ENCODE measurements at places on chromosomes 6 and 20.

GRCh38 chr6:88008831-88009231 is 38.8 kb upstream of the SPACA1 start:
- DNase-seq: no peak

DNA sequence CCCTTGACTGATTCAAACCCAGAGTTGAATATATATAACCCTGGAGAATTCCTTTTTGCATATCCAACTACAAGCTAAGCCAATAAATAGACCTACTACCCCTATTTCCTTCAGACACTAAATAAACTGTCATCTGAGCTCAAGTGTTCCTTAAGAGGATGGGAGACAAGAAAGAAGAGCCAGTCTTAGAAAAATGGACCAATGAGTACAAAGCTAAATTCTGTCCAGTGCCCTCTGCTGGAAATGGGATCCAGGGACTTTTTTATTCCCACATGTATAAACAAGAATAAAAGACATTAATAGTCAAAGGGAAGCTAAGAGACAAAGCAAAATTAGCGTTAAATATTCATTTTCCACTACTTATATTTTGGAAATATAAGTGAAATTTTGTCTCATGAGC is 4.8 kb downstream of the PPP1R10 start:
- DNase-seq: no peak

DNA sequence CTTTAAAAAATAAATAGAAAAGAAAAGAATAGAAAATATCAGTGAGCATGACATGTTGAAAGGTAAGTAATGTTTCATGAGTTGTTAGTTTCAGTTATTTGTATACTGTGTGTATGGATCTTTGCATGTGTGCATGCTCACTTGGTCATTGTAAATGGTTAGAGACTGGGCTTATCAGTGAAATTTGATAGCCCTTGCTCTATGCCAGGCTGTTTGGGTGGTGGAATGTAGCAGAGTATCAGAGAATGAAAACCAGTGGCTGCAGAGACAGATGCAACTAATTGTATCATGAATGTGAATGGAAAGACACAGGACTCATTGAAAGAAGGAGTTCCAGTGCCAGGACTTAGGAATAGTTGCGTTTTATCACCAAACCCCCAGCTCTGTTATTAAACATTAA is 4.2 kb downstream of the GSTA2 start:
- DNase-seq: no peak

GRCh38 chr6:128914051-128914450 is 31.1 kb downstream of the LAMA2 start:
- no peak for DNase-seq

DNA sequence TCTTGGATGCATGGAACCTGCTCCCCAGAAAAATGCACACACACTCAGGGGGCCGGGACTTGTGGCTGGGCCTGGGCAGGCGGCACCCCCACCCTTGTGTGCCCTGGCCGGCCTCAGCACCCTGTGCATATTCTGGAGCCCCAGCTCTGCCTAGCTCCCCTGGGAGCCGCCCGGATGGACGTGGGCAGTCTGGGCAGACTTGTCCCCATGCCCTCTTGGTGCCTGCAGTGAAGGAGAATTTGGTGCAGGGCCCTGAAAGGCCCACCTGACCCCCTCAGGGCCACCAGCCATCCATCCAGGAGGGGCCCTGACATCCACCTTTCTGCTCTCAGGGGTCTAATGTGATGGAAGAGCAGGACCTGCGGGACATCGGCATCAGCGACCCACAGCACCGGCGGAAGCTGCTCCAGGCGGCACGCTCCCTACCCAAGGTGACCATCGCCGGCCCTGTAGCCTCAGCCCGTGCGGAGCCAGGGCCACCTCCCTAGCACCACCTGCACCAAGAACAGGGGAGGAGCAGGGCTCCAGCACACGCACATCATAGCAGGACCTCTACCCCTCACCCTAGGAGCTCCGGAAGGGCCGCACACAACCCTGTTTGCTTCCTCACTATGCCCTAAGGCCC is 62.8 kb downstream of the TCP11 start:
- DNase-seq: peak; percentile 58

DNA sequence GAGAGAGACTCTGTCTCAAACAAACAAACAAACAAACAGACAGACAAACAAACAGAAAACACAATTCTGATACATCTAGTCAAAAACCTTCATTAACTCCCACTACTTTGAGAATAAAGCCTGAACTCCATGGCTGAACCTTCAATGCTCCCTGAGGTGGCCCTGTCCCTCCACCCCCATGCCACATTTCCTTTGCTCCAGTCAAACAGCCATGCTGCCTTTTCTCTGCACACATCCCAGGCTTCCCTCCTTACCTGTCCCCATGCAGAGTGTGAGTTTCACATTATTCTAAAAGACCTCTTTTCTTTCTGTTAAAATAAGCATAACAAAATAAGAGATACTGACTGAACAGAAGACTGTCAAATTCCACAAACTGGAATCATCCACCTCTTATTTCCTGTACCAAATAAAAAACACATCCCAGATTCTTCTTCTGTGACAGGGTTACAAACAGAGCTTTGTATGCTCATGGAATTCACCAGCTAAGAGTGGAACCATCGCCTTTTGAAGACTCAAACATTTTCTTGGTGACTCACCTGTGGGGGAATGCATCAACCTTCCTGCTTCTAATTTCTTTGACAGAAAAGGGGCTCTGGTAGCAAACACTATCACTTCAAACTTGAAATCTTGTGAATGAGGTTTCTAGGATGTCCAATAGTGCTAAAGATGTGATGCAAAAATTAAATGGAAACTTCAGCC is 71.0 kb upstream of the SLC22A16 start:
- DNase-seq: no peak

DNA sequence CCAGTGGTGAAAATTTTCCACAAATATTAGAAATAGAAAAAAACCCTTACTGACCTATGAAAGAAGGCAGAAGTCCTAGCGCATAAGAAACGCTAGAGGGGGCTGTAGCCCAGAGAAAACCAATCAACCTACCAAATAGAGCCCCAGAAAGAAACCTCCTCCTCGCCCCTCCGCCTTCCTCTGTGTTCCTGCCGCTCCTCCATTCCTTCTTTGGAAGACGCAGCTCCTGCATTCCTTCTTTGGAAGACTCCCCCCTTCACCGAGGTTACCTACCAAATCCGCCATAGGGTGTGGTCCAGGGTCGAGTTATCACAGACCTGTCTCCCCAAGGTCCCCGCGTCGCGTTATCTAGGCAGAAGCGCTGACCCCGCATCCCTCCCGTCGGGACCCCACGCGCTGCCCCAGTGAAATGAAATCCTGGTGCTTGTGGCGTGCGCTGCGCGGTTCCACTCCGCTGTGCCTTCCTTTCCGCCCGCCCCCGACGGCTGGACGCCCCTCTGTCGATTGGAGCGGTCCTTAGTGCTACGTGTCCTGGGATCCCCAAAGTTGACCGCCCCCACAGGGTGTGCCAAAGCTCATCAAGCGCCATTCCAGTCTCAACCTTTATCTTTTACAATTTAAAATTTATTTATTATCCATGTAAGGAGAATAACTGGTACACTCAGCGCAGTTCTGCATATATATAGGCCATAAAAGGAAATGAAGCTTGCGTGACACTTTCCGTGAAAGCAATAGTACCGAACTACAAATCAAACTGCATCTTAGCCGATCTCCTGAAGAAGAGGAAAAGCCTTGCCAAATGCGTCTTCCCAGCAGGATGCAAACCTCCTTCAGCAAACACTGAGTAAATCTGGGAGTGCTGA is 13.0 kb downstream of the RPP21 start:
- DNase-seq: no peak

DNA sequence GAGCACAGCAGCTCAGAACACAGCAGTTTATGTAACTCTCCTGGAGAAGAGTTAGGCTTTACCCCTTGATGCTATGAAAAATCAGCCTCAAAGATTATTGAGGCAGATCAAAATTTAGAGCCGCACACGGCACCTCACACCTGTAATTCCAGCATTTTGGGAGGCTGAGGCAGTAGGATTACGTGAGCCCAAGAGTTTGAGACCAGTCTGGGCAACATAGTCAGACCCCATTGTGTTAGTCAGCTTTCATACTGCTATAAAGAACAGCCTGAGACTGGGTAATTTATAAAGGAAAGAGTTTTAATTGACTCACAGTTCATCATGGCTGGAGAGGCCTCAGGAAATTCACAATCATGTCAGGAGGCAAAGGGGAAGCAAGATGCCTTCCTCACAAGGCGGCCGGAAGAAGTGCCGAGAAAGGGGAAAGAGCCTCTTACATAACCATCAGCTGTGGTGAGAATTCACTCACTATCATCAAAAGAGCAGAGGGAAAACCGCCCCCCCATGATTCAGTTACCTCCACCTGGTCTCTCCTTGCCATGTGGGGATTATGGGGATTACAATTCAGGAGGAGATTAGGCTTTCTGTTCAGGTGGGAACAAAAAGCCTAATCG is 87.7 kb downstream of the SGK1 start:
- DNase-seq: no peak

GRCh38 chr6:112189494-112189893 is 64.9 kb downstream of the LAMA4 start:
- DNase-seq: no peak

DNA sequence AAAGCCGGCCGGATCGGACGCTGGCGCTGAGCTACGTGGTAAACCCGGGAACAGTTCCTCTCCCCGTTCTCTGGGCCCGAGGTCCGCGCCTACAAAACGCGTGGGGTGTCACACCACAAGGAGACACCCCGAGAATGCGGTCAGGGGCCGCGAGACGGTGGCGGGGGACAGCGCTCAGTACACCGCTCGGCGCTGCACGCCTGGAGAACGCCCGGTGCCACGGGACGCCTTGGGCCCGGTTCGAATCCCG is 670 bp downstream of the NCOA5 start:
- DNase-seq: no peak

DNA sequence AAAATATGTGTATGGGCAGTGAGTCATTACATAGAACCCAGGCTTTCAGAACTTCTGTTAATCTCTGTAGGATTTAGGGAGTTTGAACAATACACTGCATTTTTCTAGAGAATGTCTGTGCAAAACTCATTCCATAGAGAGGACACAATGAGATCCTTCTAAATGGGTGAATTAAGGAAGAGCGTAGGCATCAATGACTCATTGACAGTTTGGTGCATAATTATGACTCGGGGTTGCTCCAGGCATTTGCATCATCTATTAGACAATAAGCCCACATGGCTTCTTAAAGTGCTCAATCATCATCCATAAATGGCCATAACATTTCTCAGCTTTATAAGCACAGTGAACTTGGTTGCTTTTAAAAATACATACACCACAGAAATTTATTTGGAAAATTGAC is 625.5 kb downstream of the CDH26 start:
- no peak for DNase-seq

- DNase-seq: no peak
Observed at GRCh38 chr20:17678295-17678694, 3.7 kb downstream of the RRBP1 start.

DNA sequence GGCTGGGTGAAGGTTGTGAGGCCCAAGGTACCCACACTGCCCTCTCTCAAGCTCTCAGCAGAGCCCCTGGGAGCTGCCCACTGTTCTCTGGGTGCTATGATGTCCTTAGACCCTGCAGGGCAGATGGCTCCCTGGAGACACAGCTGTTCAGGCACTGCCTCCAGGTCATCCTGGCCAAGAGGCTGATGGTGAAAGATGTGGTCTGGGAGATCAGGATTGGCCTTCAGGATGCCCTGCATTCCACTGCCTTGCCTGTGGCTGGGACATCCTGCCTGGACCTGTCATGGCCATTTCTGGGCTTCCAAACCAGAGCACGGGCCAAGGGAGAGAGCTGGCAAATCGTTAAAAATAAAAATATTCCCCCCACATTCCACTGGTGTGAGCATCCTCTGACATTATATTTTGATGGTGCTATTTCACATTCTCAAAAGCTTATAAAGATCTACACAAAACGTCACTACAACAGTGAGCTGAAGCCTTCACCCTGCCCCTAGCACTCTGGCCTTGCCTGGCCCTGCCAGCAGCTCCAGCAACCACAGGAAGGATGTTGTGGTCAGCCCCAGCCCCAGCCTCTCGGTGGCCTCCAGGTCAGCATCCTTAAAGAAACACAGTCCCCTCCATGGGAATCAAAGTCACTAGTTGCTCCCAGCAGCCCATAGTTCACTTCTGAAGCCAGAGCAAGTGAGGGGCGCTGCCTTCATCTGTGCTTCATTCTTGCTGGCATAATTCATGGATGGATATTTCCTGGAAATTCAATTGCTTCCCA is 13.5 kb upstream of the KCNK16 start:
- no peak for DNase-seq

DNA sequence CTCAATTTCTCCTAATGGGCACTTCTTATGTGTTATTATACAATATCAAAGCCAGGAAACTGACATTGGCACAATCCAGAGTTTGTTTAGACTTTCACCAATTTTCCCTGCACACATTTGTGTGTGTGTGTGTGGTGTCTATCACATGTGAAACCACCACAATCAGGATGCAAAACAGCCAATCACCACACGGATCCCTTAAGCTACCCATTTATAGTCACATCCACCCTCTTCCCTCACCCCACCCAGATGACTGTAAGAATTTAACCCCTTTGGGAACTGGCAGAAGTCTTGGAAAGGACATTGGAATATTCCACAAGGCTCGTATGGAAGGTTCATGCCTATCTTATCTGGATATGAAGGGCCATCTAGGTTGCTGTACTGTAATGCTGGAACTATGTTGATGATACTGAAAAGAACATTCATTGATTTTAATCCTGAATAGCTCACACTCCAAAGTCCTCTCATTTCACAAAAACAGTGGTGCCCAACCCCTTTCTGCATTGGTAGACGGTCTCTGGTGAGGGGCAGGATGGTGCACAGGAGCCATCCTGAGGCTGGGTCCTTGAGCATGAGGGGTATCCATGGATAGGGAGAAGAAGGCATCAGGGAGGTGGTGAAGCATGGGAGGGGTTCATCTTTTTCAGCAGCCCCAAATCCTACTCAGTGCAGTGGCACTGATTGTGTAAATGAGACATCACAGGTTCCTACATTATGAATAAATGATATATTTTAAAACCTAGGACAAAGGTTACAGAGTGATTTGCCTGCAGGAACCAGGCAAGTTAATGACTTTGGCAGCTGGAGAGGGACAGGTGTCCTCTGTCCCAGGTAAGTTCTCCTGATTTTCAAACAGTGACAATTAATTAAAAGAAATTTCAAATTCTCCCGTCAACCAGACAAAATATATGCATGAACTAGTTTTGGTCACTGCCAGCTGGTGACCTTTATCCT is 12.1 kb upstream of the CTCFL start:
- no peak for DNase-seq

Measured in tibial artery (tissue), 4 donors.